ENCODE measurements at places on chromosomes 4 and X. TPM values are rescaled to one million over a fixed set of nuclear protein-coding genes. Genes with fewer than 3 reads are reported as not detected.
A peak's percentile ranks its signal among the peaks of the same experiment; 100 is the strongest.

The EXOSC9 gene
- total RNA-seq, result 20.4 TPM

DNA sequence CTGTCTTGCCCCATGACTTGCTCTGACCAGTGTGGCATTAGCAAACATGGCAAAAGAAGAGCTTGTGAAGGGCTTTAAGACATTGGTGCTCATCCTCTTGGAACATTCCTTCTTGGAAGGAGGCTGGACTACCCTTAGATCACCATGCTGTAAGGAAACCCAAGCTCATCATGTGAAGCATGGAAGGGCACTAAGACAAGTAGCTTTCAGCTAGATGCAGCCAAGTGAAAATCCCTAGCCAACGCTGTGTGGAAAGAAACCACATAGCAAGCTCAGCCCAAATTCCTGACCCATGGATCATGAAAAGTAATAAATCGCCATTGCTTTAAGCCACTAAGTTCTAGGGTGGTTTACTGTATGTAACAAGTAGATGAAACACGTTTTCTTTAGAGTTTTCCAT lies 12.4 kb upstream of the PACRGL start:
- DNase-seq, result no peak

DNA sequence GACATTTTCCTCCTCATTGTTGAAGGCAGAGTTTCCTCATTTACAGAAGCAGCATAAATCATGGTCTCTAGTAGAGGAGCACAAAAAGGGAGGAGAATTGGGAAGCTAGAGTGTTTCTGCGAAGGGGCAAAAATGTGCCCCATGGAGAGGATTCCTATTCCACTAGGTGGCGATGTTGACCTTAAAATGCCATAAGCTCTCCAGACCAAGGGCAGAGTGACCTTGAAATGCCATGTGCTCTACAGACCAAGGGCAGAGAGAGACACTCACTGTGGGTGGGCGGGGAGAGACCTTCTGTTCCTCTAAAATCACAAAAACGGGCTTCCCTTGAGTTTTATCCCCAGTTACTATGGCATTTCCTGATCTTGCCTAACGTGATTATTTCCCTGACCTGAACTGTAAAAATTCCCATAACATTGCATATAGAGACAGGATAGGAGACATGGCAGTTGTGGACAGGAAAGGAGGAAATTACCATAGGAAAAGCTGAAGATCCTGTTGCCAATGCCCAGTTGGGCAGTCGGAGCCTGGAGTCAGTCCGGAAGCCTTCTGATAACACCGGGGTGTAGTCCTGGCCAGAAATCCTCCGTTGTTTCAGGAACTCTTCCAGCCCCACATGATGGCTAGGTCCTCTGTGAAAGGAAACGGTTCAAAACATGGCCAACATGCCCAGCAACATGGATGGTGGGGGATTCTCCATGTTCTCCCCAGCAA lies 567.7 kb downstream of the MAGEB5 start:
- DNase-seq, result peak; percentile 8

DNA sequence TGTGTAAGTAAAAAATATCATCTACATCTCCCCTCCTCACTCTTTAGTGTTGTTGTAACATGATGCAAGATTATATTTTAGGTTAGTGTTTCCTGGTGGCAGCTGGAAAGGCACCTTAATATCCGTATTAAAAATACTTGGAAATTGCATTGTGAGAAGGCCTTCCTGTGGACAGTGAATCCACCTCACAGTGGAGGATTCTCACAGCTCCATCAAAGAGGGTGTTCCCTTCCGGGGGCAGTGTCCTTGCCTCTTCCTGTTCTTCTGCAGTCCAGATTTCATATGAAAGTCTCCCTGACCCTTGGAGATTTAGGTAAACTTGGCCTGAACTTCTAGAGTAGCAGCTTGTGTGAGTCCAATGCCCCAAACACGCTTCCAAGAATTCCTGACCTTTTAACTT lies 29.9 kb upstream of the GAB1 start:
- DNase-seq, result no peak

DNA sequence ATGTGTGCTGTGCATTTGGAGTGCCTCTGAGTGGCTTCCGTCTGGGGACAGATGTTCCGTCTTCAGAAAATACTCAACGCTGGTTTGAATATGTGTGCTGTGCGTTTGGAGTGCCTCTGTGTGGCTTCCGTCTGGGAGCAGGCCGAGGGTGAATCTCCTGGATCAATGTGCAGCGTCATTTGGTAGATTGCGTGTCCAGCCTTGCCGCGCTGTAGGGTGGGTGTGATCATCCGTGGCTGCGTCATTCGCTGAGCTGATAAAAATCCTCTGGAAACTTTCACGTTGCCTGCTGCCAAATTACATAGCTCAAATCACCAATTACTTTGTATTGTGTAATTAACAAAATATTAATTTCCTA lies 12.1 kb downstream of the UVSSA start:
- DNase-seq, result no peak

DNA sequence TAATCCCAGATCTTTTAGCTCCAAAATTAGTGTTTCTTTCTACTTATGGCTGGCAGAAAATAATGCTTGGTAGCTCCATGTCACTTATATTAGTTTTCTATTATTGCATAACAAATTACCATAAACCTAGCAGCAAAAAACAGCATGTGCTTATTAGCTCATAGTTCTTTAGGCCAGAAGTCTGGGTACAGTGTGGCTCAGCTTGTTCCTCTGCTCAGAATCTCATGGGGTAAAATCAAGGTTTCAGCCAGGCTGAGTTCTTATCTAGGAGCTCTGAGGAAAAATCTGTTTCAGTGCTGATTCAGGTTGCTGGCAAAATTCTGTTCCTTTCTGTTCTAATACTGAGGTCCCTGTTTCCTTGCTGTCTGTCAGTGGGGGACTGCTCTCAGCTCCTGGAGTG lies 101.1 kb downstream of the CT47B1 start:
- no peak for DNase-seq

Data from left lung (tissue), 14 donors.